ENCODE measurements at places on chromosomes 5 and 9.

- no peak for DNase-seq
Observed at GRCh38 chr5:107954254-107954653, 283.5 kb upstream of the EFNA5 start.

DNA sequence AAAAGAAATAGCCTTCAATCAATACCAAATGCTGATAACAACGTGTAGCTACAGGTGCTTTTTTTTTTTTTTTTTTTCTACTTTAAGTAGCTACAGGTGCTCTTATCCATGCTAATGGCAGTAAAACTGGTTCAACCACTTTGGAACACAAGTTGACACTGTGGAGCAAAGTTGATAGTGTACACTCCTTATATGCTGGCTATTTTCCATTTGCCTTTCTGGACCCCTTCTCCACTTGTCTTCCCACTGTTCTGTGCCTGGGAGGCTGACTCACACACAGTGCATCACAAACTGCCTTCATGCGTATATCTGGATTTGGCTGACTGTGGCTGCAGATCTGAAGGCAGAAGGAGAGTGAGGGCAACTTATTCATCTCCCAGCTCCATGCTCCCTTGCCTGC is 247.9 kb downstream of the MSX2 start:
- DNase-seq: no peak

DNA sequence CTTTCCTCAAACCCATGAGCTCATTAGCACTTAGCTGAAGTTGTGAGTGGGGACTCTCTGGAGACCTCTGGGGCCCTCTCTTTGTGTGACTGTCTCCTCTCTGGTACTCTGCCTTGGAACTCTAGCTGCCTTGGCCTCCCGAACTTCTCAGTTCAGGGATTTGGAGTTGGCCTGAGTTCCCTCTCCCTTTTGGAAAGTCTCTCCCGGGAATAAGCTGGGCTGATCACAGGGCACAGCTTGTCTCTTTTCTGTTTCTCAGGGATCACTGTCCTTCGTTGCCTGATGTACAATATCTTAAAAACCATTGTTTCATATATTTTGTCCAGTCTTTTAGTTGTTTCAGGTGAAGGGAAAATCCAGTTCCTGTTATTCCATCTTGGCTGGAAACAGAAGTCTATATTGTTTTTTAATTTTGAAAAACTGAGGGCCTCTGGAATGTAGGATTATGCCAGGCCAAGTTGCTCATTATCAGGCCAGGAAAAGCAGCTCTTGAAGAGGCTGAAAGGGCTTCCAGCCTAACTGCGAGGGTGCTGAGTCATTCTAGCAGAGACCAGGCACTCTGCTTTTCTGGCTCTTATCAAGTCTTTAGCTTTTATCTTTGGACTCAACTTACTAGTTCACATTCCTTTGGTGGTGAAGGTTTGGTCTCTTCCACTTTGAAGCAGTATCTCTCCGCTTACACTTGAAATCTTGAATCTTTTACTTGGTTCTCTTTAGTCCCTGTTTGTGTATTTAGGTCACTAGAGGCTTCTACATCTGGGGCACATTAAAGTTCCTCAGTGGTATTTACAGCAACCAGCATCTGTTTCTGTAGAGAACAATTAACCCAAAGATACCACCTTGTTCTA is 8.4 kb upstream of the RGS3 start:
- DNase-seq: no peak

DNA sequence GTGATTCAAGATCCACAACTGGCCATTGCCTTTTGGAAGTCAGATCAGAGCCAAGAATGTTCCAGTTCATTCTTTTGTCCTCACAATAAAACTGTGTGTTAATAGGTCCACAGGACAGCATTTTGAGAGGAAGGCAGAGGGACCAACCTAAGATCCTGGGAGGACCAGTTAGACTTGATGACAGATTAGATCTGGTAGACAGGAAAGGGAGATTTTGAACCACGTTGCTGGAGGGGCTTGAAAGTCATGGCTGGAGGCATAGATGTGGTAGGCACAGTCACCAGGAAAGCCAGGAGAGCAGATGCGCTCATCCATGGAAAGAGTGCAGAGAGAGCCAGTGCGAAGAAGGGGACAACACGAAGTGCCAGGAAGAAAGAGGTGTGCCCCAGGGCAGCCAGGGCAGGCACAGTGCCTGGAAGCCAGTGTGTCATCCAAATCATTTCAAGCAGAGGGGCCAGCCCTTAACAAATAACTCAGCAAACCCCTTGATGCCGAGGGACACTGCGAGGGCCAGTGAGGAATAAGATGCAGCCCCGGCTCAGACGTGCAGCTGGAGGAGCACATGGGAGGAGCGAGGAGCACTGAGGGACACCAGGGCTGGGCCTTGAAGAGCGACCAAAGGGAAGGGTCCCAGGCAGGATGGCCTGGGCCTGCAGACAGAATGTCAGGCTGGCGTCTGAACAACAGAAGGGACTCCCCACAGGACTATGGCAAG is 12.8 kb upstream of the SLC2A8 start:
- no peak for DNase-seq

GRCh38 chr9:37032713-37033112 is 1.4 kb downstream of the PAX5 start:
- no peak for DNase-seq

DNA sequence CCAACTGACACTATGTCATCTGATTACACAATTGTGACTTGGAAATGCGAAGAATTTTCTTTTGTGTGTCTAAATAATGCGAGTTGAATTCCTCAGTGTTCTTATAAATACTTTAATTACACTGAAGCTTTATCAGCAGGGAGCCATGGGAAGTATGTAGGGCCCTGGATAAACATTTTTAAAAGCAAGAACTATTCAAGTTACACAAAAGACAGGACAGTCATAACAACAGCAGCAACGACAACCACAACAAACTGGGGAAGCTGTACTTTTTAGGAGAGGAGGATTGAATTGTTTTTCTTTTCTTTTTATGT is 250.3 kb upstream of the ZNF608 start:
- DNase-seq: no peak

DNA sequence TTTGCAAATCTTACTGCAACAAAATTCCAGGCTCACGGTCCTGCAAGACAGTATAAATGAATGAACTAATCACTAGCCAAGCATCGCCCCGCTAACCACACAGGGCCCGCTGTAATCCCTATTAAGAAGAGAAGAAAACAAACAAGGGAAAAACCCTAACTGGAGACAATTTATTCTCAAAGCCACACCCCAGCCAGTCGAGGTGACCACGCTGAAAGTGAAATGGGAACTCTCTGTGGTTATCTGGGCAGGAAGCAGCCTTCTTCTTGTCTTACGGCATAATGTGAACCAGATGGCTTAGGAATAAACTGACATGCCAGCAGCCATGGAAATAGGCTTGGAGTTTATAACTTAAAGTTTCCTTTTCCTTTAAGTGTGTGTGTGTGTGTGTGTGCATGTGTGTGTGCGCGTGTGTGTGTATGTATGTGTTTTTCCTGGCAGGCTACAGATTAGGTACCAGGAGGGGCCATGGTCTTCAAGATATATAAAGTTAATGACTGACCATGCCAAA is 120.2 kb downstream of the SEMA6A start:
- DNase-seq: no peak

GRCh38 chr5:29321591-29321990 is 1871.9 kb upstream of the CDH6 start:
- DNase-seq: no peak

GRCh38 chr5:164057121-164057520 is 551.7 kb downstream of the MAT2B start:
- DNase-seq: no peak

DNA sequence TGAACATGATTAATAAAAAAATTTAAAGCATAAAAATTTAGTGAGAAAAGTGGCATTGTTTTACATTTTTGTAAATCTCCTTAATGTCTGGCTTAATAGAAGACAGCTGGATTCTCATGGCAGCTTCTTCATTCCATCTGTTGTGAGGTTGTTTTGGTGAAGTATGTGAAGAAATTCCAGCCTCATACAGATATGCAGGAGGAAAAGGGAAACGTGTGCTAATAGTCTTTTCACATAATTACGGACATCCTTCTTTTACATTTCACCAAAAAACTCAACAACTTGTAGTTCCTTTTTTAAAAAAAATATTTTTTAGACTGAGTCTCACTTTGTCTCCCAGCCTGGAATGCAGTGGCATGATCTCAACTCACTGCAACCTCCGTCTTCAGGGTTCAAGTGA is 46.9 kb downstream of the HACD4 start:
- DNase-seq: no peak

GRCh38 chr9:104879555-104880309 is 48.2 kb downstream of the ABCA1 start:
- DNase-seq: no peak

DNA sequence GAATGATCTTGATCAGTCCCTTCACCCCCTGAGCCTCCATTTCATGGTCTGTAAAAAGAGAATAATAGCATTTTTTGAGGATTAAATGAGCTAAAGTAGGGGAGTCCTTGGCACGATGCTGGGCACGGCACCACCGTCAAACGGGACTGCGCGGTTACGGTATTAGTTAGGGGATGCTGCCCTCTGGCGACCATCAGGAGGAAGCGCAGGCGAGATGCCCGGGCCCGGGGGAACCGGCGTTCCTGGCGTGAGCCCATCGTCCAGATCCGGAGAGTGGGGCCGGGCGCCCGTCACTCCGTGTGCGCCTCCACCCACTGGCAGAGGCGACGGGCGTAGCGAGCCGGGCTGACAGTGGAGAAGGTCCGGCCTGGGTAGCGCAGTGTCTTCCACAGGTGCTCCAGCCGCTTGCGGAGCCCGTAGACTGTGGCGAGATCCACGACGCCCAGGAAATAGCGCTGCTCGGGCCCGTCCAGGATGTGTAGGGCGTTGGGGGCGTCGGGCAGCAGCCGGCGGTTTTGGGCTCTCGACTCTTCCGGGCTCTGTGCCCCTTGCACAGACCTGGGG is 4.8 kb upstream of the ST6GALNAC4 start:
- peak; percentile 81 for DNase-seq

DNA sequence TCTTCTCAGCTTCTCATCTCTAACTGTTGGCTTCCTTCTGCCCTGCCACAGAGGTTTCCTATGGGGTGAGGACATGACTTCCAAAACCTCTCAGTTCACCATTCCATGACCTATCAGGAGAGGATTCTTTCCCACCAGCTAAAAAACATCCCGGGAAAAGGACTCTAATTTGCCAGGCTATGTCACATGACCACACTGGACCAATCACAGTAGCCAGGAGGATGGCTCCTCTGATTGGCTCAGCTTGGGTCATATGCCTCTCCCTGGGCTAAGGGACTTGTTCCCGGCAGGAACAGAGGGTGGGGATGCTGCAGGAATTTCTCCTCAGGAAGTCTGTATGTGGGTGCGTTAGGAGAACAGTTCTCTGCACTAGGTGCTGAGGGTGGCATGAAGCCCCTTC is 40.3 kb upstream of the XPA start:
- DNase-seq: no peak

GRCh38 chr5:39200081-39200480 is 19.3 kb downstream of the FYB1 start:
- DNase-seq: no peak

- no peak for DNase-seq
Observed at GRCh38 chr5:90020575-90021538, 388.7 kb downstream of the CETN3 start.

GRCh38 chr9:14383294-14383693 is 69.4 kb upstream of the NFIB start:
- DNase-seq: no peak

DNA sequence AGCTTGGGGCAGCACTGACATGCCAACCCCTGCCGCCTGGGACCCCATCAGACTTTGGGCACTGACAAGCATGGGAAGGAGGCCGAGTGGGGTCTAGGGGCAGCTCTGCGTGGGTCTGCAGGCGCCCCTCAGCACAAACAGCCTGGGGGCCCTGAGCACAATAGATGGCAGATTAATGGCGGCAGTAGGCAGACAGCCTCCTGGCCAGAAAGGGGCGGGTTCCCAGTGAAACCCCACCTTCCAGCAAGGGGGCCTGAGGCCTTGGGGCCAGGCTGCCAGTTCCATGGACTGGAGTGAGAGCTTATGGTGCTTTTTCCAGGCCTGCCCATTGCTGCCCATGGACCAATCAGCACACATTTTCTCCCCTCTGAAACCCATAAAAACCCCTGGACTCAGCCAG is 2031.2 kb downstream of the EFNA5 start:
- DNase-seq: no peak

DNA sequence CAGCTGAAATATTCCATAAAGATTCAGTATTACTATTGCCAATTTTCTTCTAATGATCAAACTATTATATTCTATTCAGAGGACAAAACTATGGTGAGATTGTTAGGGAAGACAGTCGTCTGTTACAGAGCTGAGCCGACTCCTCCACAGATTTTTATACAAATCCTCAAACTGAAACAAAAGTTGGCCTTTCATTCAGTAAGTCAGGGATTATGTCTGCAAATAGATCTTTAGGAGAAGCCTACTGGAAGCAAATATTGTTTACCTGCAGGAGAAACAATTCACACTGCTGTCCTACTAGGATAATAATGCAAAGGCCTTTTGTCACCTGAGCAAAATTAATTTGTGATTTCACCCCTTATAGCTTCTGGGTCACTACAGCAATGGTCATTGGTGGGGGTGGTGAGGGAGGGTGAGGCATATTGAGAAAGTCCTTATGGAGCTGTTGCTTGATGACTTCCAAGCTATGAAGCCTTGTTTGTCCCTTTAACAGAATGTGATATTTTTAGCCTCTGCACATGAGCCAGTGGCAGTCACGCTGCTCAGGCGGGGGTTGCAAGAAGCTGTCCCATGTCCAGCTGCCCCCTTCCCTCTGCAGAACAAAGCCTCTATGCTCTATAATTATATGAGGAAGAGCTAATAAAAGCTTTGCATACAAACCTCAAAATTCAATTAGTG is 200.5 kb upstream of the KLF9 start:
- no peak for DNase-seq

GRCh38 chr5:59789197-59789596 is 104.3 kb downstream of the PDE4D start:
- DNase-seq: no peak

- DNase-seq: no peak
Observed at GRCh38 chr5:128770907-128771306, 194.4 kb upstream of the SLC27A6 start.

DNA sequence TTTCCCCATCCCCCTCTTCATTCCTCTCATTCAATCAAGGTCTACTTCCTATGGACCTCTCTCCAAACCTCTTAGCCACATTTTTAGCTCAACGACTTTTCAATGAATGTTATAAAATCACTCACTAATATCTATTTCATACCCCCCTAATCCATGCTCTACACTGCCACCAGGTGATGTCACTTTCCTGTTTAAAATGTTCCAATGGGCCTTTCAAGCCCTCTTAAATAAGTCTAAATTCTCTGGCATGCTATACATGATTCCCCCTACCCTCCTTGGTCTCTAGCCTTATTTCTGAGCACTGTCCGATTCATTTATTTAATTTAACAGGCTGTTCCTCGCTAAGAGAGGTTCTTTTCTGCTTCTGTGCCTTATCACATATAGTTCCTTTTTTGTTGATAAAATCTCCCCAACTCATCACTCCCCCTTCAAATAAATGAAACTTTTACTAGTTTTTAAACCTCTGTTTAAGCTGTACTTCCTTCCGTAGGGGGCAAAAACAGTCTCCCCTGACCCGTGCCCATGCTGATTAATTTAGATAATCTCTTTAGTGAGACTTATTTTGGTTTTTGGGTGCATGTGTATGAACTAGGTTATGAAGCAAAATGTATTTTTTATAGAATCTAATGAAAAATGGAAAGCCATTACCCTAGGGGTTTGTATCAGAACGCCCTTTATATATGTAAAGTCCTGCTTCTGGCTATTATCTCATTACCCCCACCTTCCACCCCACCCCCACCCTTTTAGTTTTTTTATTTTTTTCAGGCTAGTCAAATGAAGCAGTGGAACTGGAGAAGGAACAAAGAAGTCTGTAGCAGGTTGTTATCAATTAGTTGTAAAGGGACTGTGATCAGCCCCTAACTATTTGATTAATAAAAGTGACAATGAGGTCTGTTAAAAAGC is 9.0 kb downstream of the ABHD17B start:
- DNase-seq: no peak

GRCh38 chr9:33232815-33233214 is 7.2 kb upstream of the SPINK4 start:
- DNase-seq: no peak
